Stimulated activated CD4-positive, alpha-beta T cell treated with anti-CD3 and anti-CD28 coated beads, Interleukin-2, amount 100 ng/mL, for 4 hours (primary cell): ENCODE measurements at places on chromosomes 11 and 22.

GRCh38 chr11:10885703-10886363, 28.0 kb upstream of the ZBED5 start:
- no peak for DNase-seq

DNA sequence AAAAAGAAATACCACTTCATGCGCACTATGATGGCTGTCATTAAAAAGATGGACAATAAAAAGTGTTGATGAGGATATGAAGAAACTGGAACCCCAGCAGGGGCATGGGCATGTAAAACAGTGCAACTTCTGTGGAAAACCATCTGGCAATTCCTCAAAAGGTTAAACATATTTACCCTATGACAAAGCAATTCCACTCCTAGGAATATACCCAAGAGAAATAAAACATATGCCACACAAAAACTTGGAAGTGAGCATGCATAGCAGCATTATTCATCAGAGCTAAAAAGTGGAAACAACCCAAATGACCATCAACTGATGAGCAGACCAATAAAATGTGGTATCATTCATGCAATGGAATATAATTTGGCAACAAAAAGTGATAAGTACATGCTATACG, 50.1 kb downstream of the LRRC32 start:
- DNase-seq: no peak

DNA sequence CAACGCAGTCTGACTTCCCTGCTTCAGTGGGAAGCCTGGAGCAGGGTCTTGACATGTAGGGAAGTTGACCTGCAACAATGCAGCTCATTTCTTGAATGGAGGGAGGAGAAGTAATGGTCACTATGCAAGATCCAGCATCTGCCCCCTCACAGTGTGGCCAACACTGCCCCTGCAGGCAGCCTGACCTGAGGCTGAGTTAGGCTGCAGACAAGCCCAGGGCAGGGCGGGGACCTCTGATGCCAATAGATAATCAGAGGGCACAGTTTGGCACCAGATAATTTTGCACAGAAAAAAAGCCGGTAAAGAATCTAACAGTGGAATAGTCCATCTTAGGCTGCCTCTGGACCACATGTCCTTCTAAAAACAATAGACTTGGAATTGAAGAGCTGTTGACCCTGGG, 182.3 kb downstream of the DSCAML1 start:
- no peak for DNase-seq

- no peak for DNase-seq
These were observed 12.6 kb upstream of the CHKA start for GRCh38 chr11:68133761-68134160.

DNA sequence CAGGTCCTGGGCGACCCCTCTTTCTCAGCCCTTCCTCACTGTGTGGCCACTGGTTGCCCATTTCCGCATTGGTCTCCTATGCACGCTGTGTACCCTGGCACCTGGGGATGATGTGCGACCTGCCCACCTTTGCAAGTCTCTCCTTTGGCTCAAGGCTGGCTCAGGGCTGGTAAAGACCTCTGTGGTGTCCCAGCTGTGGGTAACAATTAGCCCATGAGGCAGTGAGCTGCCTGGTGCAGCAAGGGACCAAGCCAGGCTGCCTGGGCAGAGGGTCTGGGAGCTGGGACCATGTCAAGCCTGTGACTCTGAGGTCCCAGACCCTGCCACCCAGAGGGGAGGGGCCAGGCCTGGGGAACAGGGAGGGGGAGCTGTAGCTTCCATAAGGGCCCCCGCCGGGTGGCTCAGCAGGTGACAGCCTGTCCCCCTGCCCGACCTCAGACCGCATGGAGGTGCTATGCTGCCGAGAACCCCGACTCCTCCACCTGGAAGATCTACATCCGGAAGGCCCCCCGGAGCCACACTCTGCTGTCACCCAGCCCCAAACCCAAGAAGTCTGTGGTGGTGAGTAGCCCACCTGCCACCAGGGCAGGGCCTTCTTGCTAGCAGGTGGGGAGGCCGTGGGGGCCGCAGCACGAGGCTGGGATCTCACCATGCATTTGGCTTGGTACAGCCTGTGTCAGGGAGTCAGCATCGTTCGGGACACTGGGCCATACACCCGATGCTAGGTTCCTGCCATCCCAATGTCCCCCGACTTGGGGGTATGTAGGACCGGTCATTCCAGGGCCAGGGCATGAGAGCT, 112.5 kb downstream of the KCNQ1OT1 start:
- no peak for DNase-seq

DNA sequence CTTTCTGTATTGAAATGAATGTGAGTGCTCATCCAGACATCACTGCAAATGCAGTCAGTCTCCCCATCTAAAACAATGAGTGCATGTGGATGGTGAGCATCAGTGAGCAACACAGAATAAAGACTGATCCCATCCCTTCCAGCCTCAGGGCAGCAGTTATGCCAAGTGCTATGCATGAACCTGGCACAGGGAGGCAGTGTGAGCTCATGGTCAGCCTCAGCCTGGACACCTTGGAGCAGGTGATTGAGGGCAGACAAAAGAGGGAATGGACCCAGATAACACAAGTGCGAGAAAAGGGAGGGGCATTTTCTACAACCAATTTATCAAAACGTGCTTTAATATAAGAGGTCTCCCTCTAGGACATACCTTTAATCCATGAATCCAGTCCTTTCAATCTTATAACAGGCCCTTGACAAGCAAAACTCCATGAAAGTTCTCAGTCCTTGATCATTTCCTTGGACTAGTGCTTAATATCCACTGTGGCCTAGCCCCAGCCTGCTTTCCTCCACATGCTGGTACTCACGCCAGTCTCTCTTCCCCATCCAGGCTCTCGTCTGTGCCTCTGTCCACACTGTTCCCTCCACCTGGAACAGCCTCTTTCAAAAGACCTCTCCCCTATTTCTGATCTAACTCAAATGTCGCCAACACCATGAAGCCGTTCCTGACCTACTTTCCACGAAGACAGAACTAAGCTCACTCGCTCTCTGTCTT, 50.5 kb upstream of the LRRC55 start:
- DNase-seq: no peak

DNA sequence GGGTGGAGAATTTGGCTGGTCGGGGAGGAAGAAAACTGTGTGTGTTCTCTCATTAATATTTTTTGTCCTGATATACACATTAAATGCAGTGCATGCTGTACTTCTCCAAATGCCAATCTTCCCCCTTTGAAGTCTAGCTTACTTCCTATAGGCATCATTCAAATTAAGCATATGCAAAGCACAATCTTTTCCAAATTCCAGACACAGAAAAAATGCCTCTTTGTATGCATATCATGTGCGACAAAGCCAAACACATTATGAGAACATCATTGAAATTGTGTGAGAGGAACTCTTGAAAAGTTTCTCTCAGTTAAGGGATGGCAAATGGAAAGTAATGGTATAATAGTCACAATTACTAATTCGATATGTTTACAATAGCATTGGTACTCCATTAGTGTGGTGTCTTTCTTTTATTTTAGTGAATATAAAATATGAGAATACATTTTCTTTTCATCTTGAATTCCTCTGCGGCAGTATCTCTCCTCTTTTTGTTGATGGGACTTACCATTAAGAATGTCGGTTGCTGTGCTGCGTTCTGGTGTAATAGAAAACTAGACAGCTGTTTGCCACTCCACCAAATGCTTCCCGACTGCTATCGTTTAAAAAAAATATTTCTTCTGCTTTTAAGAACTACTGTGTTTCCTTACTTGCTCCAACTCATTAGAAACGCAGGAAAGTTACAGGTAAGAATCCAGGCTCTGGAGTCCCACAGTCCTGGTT, 19.3 kb upstream of the NRIP3 start:
- DNase-seq: no peak

GRCh38 chr11:94922321-94923003, 50.9 kb downstream of the CWC15 start:
- DNase-seq: no peak

- no peak for DNase-seq
These were observed 131.1 kb downstream of the RASSF10 start for GRCh38 chr11:13140028-13140870.

DNA sequence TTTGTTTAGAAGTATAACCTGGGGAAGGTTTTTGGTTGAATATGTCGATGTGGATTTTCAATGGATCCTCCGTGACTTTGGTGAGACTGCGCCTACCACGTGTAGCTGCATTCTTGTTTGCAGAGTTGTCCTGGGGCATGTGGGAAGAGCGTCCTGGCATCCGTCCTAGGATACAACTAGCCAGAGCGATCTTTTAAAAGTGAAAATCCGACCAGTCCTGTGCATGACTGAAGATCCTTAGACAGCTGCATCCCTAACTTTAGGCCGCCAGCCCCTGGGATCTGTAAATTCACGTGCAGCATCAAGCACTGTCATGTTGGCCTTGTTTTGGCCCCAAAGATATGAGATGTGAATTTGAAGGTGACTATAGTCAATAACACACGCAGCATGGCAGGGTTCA, 22.4 kb upstream of the THY1 start:
- DNase-seq: no peak
